Activated CD8-positive, alpha-beta T cell treated with anti-CD3 and anti-CD28 coated beads, Interleukin-2, amount 10 ng/mL, durations not matched to agents 7 days and 5 days (primary cell): ENCODE measurements at places on chromosomes 11 and 22. TPM values are rescaled to one million over a fixed set of nuclear protein-coding genes. Genes with fewer than 3 reads are reported as not detected.

DNA sequence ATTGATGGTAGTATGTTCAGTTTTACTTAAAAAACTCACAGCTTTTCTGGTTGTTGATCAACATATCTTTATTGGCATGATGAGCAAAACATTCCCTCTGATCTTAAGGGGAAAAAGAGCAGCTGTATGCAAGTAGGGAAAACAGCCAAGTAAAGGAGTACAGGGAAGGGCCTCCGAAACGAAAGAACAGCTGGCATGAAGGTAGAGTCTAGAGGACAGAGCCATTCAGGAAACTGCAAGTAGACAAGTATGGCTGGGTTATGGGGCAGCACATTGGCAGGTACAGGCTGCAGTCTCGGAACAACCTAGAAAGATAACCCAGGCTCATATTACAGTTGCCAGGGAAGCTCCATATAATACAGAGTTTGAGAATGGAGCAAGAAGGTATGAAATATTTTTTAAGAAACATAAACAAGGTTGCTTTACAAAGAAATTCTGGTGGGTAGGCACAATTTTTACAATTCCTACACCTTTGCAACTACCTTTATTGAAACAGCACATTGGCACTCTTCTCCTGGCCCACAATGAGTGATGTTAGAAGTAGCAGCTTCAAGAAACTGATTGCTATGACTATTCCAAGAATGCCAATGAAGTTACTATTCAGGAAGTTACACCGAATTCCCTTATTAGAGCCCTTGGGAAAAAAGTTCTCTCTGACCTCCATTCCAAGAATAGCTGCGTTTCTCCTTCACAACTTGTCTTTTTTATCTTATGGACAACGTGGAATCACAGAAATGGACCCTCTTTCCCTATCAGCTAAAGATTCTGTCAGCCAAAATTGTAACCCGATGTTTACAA lies 45.2 kb downstream of the LGR4 start:
- H3K4me3 ChIP-seq: no peak overlapping the region
- no peak for DNase-seq
- no peaks in the 10 kb centered on the region for H3K36me3 ChIP-seq
- no peaks in the 10 kb centered on the region for H3K27me3 ChIP-seq
- H3K4me1 ChIP-seq: no peaks in the 10 kb centered on the region
- no peak overlapping the region for H3K27ac ChIP-seq

RASD2 gene
- total RNA-seq: 0.08 TPM

POGLUT3 gene
- 31.5 TPM for total RNA-seq

- H3K27ac ChIP-seq: no peak overlapping the region
- peaks cover 10% of the 10 kb centered on the region for H3K27me3 ChIP-seq
- peaks cover 3% of the 10 kb centered on the region for H3K4me1 ChIP-seq
- peak overlapping the region; percentile 43 for H3K4me3 ChIP-seq
Observed at GRCh38 chr11:554428-555226, 5.9 kb downstream of the LMNTD2 start.

GRCh38 chr11:43518408-43519160 lies 159.9 kb downstream of the TTC17 start:
- no peak overlapping the region for H3K4me3 ChIP-seq
- no peaks in the 10 kb centered on the region for H3K4me1 ChIP-seq
- H3K27me3 ChIP-seq: no peaks in the 10 kb centered on the region
- DNase-seq: no peak
- H3K36me3 ChIP-seq: no peaks in the 10 kb centered on the region
- no peak overlapping the region for H3K27ac ChIP-seq

DNA sequence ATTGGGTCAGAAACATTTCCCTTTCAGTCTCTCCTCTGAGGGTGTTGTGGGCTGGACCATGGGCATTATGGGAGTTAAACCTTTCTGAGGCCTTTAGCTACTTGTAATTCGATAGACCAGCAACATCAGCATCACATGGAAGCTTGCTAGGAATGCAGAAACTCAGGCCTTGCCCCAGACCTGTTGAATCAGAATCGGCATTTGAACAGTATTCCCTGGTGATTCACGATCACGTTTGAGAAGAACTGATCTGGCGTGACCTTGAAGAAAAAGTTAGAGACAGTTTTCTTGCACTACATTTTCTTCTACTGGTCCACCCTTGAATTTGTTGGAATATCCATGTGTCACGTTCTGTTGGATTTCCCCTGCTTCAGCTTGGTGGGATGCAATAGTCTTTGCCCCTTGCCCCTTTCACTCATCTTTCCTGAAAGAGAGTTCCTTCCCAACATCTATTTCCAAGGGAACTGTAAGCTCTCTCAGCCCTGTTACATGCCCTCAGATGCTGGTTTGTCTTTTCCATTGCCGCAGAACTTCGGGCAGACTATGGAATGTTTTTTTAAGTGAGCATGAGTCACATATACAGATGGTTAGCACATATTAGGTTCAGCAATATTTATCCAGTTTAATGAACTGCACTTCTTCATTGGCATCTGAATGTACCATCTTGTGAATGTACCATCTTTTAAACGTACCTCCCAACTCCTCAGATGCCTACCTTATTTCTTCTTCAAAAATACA lies 23.9 kb downstream of the EHF start:
- H3K36me3 ChIP-seq: no peaks in the 10 kb centered on the region
- DNase-seq: no peak
- H3K27ac ChIP-seq: no peak overlapping the region
- no peak overlapping the region for H3K4me3 ChIP-seq
- H3K27me3 ChIP-seq: peaks cover 66% of the 10 kb centered on the region

DNA sequence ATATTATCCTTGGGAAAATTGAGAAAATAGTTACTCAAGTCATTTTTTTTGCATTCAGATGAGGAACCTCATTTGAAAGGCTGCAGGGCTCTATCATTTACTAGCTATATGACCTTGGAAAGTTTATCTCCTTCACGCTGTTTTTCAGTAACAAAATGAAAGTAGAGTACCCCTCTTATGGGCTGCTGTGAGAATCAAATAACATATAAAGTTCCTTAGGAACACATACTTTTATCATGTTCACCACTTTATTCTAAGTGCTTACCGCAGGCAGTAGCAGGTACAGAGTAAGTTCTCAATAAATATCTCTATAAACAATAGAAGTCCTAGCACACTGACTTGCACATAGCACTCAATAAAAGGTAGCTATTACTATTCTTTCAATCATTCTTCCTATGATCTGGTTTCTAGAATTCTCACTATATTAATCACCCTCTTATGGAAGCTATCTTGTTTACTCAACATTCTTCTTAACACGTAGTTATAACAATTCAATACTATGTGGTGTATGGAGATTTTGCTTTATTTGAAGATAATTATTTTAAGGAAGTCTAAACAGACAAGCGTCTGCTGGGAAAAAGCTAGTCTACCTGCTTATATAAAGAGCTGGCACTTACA lies 1.9 kb downstream of the C11orf71 start:
- no peak overlapping the region for H3K27ac ChIP-seq
- H3K27me3 ChIP-seq: no peaks in the 10 kb centered on the region
- no peak for DNase-seq
- H3K4me1 ChIP-seq: peaks cover 27% of the 10 kb centered on the region

DNA sequence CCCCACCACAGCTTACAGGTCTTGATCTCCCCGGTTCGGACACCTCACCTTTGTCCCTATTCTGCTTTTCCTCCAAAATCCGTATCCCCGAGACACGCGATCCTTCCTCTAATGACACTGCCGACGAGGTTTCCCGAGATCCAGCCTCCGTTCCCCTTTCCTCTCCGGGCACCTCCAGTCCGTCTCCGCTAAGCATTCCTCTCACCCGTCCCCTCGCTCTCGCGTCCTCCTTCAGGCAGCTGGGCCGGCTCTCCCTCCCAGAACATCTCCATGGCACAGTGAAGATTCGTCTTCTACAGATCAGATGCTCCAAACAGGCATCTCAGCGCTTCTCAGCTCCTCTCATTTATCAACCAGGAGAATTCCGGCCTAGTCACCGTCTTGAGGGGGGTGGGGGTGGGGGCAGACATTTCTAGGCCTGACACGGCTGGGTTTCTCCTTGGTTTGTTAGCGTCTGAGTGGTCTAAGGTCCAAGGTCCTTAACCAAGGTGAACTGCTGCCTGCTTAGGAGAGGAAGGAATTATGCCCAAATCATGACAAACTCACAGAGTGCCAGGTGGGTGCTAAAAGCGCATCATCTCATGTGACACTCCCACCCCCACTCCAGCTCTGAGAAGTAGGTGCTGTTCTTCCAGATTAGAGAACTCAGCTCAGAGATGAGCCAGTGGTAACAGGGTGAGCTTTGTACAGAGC lies at the start of gene SPTBN2:
Gene SPTBN2, minus strand, starts transcription at position 524 of the 693 bp plus-strand sequence. CDS start 7,976 bp downstream, outside the sequence.
- H3K4me1 ChIP-seq: peaks cover 17% of the 10 kb centered on the region
- peak within 1 kb of the TSS; percentile 5 for H3K27ac ChIP-seq

GRCh38 chr11:87185228-87185627 lies 147.5 kb downstream of the TMEM135 start:
- DNase-seq: no peak
- peaks cover 3% of the 10 kb centered on the region for H3K36me3 ChIP-seq
- no peaks in the 10 kb centered on the region for H3K4me1 ChIP-seq
- H3K27ac ChIP-seq: no peak overlapping the region

DNA sequence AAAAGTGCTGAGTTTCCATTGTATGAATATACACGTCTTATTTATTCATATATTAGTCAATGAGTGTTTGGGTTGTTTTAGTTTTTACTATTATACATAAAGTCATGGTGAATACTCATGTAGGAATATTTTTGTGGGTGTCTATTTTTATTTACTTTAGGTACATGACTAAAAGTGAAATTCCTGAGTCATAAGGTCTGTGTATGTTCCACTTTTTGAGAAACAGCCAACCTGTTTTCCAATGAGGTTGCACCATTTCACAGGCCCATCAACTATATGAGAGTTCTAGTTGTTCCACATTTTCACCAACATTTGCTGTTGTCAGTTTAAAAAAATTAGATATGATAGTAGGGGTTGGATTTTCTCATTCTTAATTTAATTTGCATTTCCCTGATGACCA lies 6.6 kb upstream of the OR6X1 start:
- DNase-seq: no peak
- H3K27ac ChIP-seq: no peak overlapping the region
- peaks cover 6% of the 10 kb centered on the region for H3K27me3 ChIP-seq
- no peaks in the 10 kb centered on the region for H3K4me1 ChIP-seq
- H3K36me3 ChIP-seq: no peaks in the 10 kb centered on the region
- H3K4me3 ChIP-seq: no peak overlapping the region

SLC22A8 gene
- total RNA-seq: not detected

RFPL1 gene
- total RNA-seq: not detected

- H3K4me3 ChIP-seq: no peak overlapping the region
- H3K27ac ChIP-seq: no peak overlapping the region
- H3K36me3 ChIP-seq: no peaks in the 10 kb centered on the region
Observed at GRCh38 chr11:128689948-128690664, 3.8 kb upstream of the FLI1 start.

GRCh38 chr11:61293867-61294716 lies 1.0 kb downstream of the VWCE start:
- peak; percentile 51 for DNase-seq
- no peaks in the 10 kb centered on the region for H3K27me3 ChIP-seq

KRTAP5-8 gene
- 0.24 TPM for total RNA-seq

DNA sequence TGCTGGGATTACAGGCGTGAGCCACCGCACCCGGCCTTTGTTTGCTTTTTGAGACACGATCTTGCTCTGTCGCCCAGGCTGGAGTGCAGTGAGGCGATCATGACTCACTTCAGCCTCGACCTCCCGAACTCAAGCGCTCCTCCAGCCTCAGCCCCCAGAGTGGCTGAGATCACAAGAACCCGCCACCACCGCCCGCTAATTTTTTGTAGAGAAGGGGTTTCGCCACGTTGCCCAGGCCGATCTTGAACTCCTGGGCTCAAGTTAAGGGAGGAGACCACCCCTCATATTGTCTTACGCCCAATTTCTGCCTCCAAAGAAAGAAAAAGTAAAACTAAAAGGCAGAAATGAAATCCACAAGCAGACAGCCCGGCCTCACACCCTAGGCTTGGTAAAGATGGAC lies 1.5 kb upstream of the POLA2 start:
- H3K27ac ChIP-seq: no peak overlapping the region
- H3K4me3 ChIP-seq: no peak overlapping the region
- peaks cover 47% of the 10 kb centered on the region for H3K4me1 ChIP-seq

- H3K27ac ChIP-seq: peak overlapping the region; percentile 55
- no peak for DNase-seq
- H3K27me3 ChIP-seq: peaks cover 9% of the 10 kb centered on the region
- H3K4me3 ChIP-seq: no peak overlapping the region
- H3K4me1 ChIP-seq: peaks cover 29% of the 10 kb centered on the region
- no peaks in the 10 kb centered on the region for H3K36me3 ChIP-seq
Observed at GRCh38 chr11:61775106-61775505, 17.3 kb downstream of the TMEM258 start.

GRCh38 chr11:103737747-103738146 lies 298.7 kb upstream of the DDI1 start:
- H3K4me1 ChIP-seq: peaks cover 5% of the 10 kb centered on the region
- DNase-seq: no peak
- no peak overlapping the region for H3K27ac ChIP-seq
- no peaks in the 10 kb centered on the region for H3K27me3 ChIP-seq
- no peak overlapping the region for H3K4me3 ChIP-seq
- H3K36me3 ChIP-seq: no peaks in the 10 kb centered on the region

GRCh38 chr22:32801537-32802236 lies at the start of gene TIMP3:
Gene TIMP3, plus strand, starts transcription at chr22:32801705. Its CDS starts 297 bp downstream, at chr22:32802002.
- H3K27ac ChIP-seq: no peak within 1 kb of the TSS
- H3K36me3 ChIP-seq: no peaks in the 10 kb centered on the region
- no peak within 1 kb of the TSS for H3K4me3 ChIP-seq
- DNase-seq: no peak
- peaks cover 46% of the 10 kb centered on the region for H3K27me3 ChIP-seq

DNA sequence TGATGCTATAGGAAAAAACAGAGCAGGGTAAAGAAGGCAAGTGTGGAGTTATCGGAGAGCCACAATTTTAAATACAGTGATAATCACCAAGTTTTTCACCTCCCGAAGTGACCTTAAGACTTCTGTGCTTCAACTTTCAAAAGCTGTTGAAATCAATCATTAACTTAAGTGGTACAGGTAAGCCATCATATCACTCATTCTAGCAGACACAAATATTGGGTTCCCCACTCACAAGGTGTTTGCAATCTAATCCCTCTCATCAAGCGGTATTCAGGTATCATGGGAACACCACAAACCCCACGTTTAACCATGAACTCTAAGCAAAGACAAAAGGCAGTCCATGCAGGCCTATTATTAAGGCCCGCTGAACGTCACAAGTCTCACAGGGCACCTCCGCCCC lies 26.8 kb downstream of the LARGE1 start:
- no peak overlapping the region for H3K27ac ChIP-seq
- no peak overlapping the region for H3K4me3 ChIP-seq
- H3K4me1 ChIP-seq: no peaks in the 10 kb centered on the region

TUG1 gene
- total RNA-seq: 72.3 TPM

TSKU gene
- total RNA-seq: 2.5 TPM

DNA sequence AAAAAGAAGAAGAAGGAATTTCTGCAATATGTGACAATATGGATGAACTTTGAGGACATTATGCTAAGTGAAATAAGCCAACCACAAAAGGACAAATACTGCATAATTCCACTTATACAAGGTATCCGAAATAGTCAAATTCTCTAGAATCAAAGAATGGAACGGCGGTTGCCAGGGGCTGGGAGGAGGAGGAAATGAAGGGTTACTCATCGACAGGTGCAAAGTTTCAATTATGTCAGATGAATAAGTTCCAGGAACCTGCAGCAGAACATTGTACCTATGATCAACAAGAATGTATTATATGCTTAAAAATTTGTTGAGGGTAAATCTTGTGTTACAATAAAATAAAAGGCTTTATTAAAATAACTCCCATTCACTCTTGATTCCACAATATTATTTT lies 49.0 kb downstream of the SC5D start:
- peaks cover 29% of the 10 kb centered on the region for H3K4me1 ChIP-seq
- H3K27ac ChIP-seq: no peak overlapping the region
- no peak overlapping the region for H3K4me3 ChIP-seq
- DNase-seq: no peak
- H3K36me3 ChIP-seq: no peaks in the 10 kb centered on the region
- peaks cover 5% of the 10 kb centered on the region for H3K27me3 ChIP-seq

ART5 gene
- total RNA-seq: not detected
